ENCODE measurements at places on chromosomes 1 and 21. TPM values are rescaled to one million over a fixed set of nuclear protein-coding genes. Genes with fewer than 3 reads are reported as not detected.

Gene EPHA2
- not detected for total RNA-seq

Gene OR2L8
- 0.69 TPM for total RNA-seq

Gene TENT5C
- 13.9 TPM for total RNA-seq

- no peak for DNase-seq
Measured at GRCh38 chr1:230189341-230189740, 122.3 kb downstream of the GALNT2 start.

- no peak for DNase-seq
Measured at GRCh38 chr1:201660931-201661822, 122.2 kb downstream of the NAV1 start.

- no peak for DNase-seq
Measured at GRCh38 chr1:22127731-22128130, 15.2 kb downstream of the WNT4 start.
